ENCODE measurements at places on chromosomes 3 and 15.

DNA sequence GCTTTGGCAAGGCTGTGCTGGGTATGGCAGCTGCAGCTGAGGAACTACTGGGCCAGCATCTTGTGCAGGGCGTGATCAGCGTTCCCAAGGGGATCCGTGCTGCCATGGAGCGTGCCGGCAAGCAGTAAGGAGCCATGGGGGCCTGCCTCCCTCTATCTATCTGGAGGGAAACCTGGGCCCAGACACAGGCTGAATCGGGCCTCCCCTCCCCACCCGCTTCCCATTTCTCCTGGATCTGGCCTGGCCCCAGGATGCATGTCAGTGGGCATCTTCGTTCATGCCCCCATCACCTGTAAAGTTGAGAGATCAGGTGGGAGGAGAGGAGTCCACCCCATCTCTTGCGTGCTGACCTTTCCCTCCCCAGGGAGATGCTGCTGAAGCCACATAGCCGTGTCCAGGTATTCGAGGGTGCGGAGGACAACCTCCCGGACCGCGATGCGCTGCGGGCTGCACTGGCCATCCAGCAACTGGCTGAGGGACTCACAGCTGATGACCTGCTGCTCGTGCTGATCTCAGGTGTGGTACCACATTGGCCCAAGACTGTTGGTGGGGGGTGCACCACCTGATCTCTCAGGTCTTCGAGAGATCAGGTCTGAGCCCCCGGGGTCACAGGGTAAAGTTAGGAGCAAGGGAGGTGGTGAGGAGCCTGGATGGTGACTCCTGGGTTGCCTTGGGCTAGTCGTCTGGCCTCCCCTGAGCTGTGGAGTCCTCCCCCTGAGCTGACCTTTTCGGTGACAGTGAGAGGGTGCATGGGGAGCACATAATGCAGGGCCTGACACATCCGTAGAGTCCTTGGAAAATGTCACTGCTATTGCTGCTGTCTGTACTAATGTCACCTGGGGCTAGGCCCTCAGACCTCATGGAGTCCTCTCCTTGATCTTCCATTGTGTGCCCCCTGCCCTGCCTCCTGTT is 3.2 kb downstream of the GLYCTK start:
- DNase-seq: no peak

DNA sequence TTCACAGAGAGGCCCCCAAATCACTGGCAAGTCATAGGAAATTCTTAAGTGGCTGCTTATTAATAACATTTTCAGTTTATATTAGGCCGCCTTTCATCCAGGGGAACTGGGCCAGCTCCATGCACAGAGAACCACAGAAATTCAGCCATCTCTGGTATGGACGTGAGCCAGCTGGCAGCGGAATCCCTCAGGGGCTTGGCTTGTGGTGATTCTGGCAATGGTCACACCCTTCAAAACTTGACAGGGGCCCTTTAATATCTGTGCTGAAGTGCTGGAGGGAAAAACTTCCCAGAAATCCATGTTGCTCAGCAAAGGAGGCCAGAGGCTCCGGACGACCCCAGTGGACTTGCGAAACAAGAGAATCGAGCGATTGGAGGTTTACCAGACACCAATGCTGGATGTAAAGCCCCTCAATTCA is 11.3 kb downstream of the PRICKLE2 start:
- DNase-seq: peak; percentile 94

GRCh38 chr3:31196881-31197364 is 302.5 kb upstream of the GADL1 start:
- DNase-seq: peak; percentile 78

DNA sequence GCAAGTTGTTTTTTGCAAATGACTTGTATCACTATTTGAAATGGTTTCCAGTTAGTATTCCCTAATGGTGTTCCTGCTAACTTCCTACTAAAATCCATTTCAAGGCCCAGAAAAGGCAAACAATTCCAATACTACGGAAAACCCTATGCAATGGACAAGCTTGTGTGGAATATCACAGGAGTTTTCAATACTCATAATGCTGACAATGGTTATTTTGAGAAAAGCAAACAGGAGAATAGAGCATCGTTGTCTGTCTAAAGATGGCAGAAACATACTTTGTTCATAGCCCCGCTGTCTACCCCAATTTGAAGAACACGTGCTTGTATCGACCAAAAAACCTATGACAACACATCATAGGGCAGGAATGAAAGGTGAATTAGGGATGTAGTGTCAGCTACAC is 327.9 kb downstream of the CHST2 start:
- DNase-seq: no peak

DNA sequence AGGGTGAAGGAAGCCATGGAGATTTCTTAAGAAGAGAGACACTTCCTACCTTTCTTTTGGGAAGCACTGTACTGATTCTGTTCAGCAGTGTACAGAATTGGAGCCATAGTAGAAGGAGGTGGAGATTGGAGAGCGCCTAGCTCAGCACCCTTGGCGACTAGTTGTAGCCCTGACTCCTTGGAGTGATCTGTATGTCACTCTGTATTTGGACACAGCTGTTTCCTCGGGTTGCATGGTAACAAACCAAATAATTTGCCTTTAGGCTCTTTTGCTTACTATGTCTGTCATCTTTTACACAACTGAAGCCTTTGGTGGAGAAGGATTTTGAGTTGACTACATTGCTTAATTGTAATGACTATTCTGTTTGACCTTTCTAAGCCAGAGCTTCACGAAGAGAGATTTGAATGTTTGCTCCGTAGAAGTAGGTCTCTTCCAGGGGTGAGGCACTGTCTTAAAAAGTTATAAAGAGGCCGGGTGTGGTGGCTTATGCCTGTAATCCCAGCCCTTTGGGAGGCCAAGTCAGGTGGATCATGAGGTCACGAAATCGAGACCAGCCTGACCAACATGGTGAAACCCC is 77.1 kb downstream of the AKAP13 start:
- no peak for DNase-seq

GRCh38 chr3:4008205-4008604 is 209.0 kb downstream of the LRRN1 start:
- DNase-seq: peak; percentile 15

GRCh38 chr15:58852347-58852746 is 81.1 kb downstream of the SLTM start:
- peak; percentile 6 for DNase-seq
